ENCODE measurements at places on chromosomes 3 and 15.

- DNase-seq, result no peak
Observed at GRCh38 chr15:98744506-98744905, 96.2 kb downstream of the IGF1R start.

GRCh38 chr3:53190659-53191058, 29.6 kb downstream of the PRKCD start:
- DNase-seq, result no peak

DNA sequence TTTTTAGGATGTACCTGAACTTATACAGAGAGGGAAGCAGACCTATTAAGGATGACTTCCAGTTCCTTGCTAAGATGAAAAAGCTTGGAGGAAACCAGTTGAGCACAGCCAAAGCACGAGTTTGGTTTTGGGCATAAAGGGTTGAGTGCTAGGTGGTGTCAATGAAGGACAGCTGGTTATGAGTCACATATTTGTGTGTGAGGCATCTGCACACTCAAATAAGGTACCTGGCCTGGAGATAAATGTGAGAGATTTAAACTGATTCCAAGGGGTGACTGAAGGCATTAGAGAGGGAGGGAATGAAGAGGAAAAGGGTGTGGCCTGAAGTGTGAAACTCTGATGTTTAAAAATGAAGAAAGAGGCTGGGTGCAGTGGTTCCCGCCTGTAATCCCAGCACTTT, 486.7 kb downstream of the DIPK2A start:
- no peak for DNase-seq

GRCh38 chr3:24907106-24907505, 412.5 kb upstream of the THRB start:
- no peak for DNase-seq

GRCh38 chr15:32737304-32737703, 19.5 kb downstream of the GREM1 start:
- no peak for DNase-seq

GRCh38 chr15:32825219-32825618, 107.4 kb downstream of the GREM1 start:
- DNase-seq, result no peak

DNA sequence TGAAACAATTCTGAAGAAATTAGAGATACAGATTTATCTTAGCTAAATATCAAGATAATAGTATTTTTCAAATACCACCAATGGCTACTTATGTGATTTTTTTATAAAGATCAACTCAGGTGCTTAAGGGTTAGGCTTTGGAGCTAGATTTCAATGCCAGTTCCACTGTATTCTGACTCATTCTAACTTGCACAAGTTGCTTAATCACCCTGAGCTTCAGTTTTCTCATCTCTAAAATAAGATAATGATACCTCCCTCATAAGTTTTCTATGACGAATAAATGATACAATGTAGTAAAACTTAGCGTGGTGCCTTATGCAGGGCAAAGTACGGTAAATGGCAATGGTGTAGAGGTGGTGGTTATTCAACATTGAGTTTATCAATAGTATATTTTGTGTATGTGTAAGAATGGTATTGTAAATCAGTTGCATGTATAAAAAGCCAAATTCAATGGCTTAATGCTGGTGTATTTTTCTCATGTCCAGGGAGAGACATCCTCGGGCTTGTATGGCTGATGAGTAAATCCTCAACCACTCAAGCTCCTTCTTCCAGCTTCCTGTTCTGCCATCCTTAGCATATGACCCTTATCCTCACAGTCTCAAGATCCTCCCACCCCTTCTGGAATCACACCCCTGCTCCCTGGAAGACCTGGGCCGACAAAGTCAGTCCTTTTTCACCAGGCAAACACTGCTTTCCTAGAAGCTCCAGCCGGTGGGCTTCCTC, 505.9 kb upstream of the CFAP20DC start:
- no peak for DNase-seq

GRCh38 chr3:131174752-131175151, 148.1 kb downstream of the NEK11 start:
- DNase-seq, result peak; percentile 5

DNA sequence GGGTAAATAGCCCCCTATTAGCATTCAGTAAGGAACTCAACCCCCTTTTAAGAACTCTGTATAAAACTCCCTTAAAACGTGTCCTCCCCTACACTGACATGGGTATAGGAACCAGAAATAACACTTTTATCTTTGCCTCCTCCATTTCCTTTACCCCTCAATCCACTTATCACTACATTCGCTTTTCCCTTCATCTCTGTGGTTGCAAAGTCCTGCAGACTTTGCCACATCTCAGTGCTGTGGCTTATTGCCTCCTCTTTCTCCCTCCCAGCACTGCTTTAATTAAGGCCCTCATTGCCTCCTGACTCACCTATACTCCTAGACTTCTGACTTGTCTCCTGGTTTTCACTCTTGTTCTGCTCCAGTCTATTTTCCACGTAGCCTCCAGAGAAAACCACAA, 94.3 kb upstream of the GADL1 start:
- DNase-seq, result no peak

DNA sequence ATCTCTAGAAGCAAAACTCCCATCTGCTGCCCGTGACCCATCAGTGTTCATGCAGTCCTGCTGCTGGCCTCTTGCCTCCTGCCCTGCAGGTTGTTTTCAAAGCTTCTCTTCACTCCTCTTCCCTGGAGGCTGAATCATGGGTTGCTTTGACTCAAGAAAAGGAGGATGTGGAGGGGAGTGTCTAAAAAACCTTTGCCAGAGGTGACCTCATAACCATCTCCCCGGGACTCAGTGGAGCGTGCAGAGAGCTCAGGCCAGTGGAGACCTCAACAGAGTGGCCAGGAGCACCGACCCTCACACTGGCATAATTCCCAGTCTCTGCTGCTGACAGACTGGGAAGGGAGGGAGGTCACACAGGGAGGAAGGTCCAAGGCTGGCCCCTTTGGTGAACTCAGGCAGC, 60.9 kb upstream of the ITGA11 start:
- no peak for DNase-seq

GRCh38 chr3:50388016-50388719, 28.8 kb upstream of the TMEM115 start:
- no peak for DNase-seq

- DNase-seq, result no peak
Observed at GRCh38 chr3:13417166-13417947, 2.8 kb downstream of the NUP210 start.

DNA sequence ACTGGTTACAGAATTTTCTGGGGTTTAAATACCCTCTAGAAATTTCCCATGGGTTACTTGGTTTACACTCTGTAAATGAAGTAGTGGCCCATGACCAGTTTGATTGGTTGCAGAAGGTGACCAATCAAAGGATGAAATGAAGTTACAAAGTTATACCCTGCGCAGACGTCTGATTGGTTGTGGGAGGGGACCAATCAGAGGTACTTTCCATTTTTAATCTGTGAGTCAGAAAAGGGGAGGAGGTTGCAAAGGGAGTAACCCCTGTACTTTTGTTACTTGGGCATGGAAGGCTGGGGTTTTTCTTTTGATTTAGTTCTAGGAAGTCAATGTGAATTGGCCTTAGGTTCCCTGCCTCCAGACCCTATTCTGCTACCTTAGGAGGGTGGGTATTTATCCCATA, 18.7 kb upstream of the APH1B start:
- no peak for DNase-seq

DNA sequence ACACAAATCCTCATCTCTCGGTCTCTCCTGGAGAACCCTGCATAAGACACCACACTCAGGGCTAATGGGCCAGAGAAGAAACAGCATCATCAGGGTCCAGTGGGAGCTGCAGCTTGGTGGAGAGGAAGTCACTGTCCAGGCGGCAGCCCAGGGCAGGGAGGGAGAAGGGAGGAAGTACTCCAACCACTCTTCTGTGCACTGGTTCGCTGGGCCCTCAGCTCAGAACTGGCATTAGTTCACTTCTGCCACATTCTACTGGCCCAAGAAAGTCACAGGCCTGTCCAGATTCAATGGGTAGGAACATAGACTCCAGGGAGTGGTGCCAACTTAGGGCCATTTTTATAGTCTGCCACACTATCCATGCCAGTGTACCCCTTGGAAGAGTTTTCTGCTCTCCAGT, 169.0 kb downstream of the ABHD5 start:
- no peak for DNase-seq

DNA sequence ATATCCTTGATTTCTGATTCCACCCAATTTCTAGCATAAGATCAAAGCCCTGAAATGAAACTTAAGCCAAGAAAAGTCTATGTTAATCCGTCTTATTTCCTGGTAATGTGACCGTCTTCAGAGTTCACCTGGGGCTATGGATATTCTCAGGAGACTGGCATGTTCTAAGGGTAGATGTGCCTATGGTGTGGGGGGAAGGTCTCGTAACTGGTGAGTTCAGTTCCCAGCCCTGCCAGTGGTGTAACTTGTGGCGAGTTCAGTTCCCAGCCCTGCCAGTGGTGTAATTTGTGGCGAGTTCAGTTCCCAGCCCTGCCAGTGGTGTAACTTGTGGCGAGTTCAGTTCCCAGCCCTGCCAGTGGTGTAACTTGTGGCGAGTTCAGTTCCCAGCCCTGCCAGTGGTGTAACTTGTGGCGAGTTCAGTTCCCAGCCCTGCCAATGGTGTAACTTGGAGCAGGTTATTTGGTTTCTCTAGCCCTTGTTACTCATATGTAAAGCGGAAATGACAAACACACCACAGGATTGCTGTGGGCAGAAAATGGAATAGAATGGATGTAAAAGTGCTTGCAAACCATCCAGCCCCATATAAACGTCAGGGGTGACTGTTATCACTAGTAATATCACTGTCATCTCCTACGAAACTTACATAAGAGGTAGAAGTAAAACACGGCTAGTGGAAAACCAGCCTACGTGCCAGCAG, 30.4 kb downstream of the SLC51A start:
- DNase-seq, result peak; percentile 10

DNA sequence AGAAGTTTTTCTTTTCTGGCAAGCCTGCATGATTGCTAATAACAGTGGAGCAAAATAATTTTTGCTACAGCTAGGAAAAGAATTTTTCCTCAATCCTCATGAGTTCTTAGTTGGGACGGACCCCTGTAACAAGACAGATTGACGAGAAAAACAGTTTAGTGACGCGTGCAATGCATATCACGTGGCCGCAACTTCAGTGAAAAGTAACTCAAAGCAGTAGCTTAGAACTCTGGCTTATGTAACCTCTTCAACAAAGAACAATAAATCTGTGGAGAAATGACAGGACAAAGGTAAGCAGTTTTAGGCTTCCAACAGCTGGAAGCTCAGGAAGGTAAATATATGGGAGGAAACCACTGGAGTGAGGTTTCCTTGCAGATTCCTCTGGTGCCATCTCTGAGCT, 19.7 kb downstream of the FAM107A start:
- no peak for DNase-seq
